ENCODE measurements at places on chromosomes 6 and 20. TPM values are rescaled to one million over a fixed set of nuclear protein-coding genes. Genes with fewer than 3 reads are reported as not detected.

DNA sequence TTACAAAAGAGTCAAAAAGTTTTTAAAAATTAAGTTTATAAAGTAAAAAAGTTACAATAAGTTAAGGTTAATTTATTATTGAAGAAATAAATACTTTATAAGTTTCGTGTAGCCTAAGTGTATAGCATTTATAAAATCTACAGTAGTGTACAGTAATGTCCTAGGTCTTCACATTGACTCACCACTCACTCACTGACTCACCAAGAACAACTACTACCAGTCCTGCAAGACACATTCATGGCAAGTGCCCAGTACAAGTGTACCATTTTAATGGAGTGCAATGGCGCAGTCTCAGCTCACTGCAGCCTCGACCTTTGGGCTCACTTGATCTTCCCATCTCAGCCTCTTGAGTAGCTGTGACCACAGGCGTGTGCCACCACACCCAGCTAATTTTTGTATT, 128.2 kb downstream of the GPX5 start:
- no peak for DNase-seq

Gene LINC00237
- not detected for polyA plus RNA-seq

- no peak for DNase-seq
Measured at GRCh38 chr6:80333342-80333741, 226.9 kb downstream of the BCKDHB start.

- DNase-seq = no peak
Measured at GRCh38 chr6:76707630-76708029, 635.2 kb upstream of the IMPG1 start.

Gene GRM1
- 0.15 TPM for polyA plus RNA-seq

DNA sequence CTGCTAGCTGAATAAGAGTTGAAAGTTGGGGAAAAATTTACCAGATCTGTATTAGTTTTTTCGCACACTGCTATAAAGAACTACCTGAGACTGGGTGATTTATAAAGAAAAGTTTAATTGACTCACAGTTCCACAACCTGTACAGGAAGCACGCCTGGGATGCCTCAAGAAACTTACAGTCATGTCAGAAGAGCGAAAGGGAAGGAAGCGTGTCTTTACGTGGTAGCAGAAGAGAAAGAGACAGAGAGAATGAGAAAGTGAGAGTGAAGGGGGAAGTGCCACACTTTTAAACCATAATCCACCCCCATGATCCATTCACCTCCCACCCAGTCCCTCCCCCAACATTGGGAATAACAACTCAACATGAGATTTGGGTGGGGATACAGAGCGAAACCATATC, 79.6 kb downstream of the KHDC1L start:
- DNase-seq = no peak

- no peak for DNase-seq
Measured at GRCh38 chr6:36235309-36235708, 34.6 kb upstream of the PNPLA1 start.

- no peak for DNase-seq
Measured at GRCh38 chr6:56026455-56027180, 151.2 kb upstream of the BMP5 start.

Gene CPNE1
- polyA plus RNA-seq = 173 TPM

GRCh38 chr20:22861990-22862389, 173.1 kb upstream of the SSTR4 start:
- no peak for DNase-seq

GRCh38 chr20:41359541-41360011, 7.0 kb downstream of the EMILIN3 start:
- no peak for DNase-seq

DNA sequence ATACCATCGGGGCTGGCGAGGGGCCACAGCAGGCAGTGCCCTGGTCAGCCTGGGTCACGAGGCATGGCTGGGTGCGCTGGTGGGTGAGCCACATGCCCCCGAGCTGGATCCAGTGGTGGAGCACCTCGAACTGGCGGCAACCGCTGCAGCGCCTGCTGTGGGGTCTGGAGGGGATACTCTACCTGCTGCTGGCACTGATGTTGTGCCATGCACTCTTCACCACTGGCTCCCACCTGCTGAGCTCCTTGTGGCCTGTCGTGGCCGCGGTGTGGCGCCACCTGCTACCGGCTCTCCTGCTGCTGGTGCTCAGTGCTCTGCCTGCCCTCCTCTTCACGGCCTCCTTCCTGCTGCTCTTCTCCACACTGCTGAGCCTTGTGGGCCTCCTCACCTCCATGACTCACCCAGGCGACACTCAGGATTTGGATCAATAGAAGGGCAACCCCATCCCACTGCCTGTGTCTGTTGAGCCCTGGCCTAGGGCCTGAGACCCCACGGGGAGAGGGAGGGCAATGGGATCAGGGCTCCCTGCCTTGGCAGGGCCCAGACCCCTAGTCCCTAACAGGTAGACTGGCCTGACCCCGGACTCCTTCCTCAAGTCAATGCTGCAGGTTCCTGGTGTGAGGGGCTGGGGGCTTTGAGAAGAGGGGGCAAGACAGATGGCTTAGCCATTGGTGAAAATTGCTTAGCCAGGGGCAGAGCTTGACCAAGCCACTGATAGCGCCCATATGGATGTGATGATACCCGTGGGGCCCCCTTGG, 598 bp downstream of the TMEM239 start:
- no peak for DNase-seq

Gene TM9SF4
- polyA plus RNA-seq = 74.8 TPM

DNA sequence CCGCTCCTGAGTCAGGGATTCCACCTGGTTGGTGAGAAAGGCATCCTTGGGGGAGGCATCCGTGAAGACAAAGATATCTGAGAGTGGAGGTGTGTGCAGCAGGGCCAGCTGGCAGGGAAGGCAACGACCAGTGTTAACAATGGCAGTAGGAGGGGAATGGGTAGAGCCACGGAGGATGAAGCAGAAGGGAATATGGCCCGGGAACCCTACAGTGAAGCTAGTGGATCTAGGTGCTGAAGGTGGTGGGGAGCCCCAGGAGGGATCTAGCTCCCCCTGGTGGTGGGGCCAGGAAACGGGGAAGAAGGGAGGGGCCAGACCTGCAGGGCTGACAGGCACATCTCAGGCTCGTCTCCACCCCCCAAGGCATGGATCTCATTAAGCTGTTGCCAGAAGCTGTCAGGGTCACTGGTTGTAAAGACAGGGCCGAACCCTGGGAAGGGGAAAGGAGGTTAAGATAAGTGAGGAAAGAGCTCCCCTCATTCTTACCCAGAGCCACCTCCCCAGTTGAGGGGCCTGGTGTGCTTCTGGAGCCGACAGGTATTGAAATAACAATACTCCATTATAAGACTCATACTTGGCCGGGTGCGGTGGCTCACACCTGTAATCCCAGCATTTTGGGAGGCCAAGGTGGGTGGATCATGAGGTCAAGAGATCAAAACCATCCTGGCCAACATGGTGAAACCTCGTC, 7.3 kb downstream of the VWA7 start:
- no peak for DNase-seq

- DNase-seq = no peak
Measured at GRCh38 chr6:7846966-7847818, 63.4 kb downstream of the TXNDC5 start.

- no peak for DNase-seq
Measured at GRCh38 chr20:57563522-57563921, 2.6 kb downstream of the PCK1 start.

DNA sequence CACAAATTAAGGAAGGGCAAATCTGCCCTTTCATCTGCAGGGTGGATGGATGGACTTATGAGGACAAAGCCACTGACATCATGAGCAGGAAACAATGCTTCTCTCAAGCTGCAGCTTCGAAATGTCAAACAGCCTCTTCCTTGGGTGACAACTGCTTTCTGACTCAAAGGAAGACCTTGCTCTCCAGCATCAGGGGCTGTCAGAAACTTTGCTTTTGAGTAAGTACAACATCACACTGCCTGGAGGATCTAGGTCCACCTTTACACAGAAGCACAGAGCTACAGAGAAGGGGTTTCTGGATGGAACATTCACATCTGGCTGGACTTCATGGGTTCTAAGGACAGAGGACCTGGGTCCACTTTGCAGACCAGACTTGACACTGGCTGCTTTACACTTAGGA, 5.9 kb downstream of the CST1 start:
- no peak for DNase-seq

Gene TP53TG5
- 0.96 TPM for polyA plus RNA-seq

GRCh38 chr6:7154341-7155139, 46.8 kb downstream of the RREB1 start:
- DNase-seq = no peak

DNA sequence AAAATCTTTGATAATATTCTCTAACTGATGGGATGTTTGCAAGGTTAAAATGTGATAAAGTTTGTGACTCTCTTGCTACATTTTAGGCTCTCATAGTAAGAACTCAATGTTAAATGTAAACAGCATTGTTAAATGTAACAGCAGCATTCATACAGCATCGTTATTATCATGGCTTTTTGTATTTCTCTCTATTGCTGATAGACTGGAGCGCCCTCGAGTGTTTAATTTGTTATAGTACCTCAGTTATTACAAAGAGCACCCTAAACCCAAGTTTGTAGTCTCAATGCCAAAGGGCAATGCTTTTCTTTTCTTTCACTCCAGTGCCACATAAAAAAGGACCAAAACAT, 14.9 kb upstream of the TTPAL start:
- no peak for DNase-seq

DNA sequence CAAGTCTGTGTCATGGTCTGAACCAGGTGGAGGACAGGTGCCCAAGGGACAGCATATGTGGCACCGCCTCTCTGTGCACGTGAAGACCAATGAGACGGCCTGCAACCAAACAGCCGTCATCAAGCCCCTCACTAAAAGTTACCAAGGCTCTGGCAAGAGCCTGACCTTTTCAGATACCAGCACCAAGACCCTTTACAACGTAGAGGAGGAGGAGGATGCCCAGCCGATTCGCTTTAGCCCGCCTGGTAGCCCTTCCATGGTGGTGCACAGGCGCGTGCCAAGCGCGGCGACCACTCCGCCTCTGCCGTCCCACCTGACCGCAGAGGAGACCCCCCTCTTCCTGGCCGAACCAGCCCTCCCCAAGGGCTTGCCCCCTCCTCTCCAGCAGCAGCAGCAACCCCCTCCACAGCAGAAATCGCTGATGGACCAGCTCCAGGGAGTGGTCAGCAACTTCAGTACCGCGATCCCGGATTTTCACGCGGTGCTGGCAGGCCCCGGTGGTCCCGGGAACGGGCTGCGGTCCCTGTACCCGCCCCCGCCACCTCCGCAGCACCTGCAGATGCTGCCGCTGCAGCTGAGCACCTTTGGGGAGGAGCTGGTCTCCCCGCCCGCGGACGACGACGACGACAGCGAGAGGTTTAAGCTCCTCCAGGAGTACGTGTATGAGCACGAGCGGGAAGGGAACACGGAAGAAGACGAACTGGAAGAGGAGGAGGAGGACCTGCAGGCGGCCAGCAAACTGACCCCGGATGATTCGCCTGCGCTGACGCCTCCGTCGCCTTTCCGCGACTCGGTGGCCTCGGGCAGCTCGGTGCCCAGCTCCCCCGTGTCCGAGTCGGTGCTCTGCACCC, 109.5 kb upstream of the RAB32 start:
- no peak for DNase-seq

Gene AKAP12
- polyA plus RNA-seq = 165 TPM

- DNase-seq = no peak
Measured at GRCh38 chr6:100549406-100550167, 84.9 kb upstream of the SIM1 start.

DNA sequence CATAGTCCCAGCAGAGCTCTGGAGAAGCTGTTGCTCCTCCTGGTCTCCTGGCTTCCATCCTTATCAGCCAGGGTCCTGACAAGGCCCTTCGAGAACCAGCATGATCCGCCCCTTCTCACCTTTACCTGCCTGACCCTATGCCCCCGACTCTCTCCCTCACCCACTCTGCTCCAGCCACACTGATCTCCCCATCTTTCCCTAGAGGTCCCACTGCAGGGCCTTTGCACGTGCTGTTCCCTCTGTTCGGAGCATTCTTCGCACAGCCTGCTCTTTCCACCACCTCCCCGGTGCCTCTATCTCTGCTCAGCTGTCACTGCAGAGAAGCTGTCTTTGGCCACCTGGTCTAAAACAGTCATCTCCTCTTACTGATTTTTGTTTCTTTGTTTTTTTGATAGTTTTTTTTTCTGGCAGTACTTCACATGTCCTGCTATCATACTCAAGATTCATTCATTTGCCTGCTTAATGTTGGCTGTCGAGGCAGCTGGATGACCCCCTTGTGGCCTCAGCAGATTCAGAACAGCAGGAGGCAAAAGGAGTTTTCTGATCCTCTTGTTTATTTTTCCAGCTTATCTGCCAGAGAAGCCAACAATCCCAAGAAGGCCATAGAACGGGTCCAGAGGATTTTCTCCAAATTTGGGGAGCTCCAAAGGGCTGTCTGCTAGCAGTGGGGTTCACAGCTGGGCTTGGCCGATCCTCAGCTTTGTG, 1.6 kb upstream of the PTGIS start:
- DNase-seq = no peak

Gene SNAP91
- 1.0 TPM for polyA plus RNA-seq

Gene PLEKHG1
- polyA plus RNA-seq = 36.6 TPM

DNA sequence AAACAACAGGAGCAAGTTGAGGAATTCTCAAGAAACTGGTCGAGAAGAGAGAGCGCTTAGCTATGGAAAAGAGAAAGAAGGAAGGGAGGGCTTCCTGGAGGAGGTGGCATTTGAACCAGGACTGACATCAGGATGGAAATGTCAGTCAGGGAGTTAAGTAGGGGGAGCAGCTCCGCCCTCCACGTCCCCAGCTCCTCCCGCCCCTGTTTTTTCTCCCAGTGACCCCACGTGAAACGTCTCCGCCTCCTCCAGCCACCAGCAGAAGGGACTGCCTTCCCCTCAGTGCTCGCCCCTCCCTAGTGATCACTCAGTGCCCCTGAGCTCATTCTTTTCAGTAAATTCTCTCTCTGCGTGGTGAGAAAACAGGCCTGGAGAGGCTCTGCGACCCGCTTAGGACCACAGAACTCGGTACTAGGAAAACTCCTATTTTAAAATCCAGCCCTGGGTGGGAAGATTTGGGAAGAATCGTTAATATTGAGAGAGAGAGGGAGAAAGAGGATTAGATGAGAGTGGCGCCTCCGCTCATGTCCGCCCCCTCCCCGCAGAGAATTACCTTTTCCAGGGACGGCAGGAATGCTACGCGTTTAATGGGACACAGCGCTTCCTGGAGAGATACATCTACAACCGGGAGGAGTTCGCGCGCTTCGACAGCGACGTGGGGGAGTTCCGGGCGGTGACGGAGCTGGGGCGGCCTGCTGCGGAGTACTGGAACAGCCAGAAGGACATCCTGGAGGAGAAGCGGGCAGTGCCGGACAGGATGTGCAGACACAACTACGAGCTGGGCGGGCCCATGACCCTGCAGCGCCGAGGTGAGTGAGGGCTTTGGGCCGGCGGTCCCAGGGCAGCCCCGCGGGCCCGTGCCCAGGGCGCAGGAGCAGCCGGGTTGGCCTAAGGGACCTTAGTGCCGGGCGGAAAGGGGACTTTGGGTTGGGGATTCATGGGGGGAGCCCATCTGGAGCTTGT, 4.6 kb downstream of the HLA-DPB1 start:
- peak; percentile 40 for DNase-seq

All from right renal pelvis (tissue), 4 donors.